Activated naive CD8-positive, alpha-beta T cell treated with anti-CD3 and anti-CD28 coated beads for 36 hours (primary cell): ENCODE measurements at places on chromosomes 3 and 15.

DNA sequence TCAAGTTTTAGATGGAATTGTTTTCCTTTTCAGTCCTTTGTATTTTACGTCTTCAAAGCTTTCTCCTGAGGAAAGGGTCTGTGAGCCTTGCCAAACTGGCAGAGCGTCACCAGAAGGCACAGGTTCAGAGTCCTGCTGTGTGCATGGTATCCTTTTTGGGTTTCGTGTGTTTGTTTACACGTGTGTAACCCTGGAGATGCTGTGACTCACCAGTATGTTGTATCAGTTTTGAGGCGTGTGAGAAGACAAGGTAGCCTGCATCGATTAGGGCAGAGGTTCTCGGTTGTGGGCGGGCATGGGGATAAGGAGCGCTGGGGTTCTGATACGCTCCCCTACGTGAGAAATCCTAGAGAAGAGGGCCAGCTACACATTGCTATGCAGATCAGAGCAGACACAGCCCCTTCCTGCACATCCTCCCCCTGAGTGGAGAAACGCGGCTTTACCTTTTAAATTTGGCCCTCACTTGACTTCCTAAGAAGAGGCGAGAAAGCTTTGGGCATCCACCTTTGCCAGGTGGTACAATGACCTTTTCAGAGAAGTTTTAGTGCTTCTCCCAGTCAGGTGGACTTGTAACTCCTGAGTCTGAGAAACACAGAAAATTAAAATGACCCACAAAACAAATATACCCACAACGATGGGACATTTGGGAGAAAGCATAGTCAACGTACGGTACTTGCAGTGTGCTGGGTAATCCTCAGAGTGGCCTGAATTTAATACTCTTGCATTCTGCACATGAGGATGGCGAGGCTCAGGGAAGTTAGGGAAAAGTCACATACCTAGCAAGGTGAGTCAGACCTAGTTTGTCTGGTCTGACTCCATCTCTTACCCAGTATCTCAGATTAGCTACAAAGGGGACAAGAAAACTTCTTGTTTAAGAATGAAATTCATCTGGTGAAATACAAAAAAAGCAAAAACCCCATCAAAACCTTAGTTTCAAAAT is 38.1 kb downstream of the TRAK1 start:
- no peak overlapping the region for H3K4me3 ChIP-seq
- no peaks in the 10 kb centered on the region for H3K4me1 ChIP-seq
- no peak overlapping the region for H3K27ac ChIP-seq
- H3K27me3 ChIP-seq = no peaks in the 10 kb centered on the region
- DNase-seq = no peak

- H3K27me3 ChIP-seq = peaks cover 8% of the 10 kb centered on the region
- H3K4me3 ChIP-seq = no peak overlapping the region
- H3K4me1 ChIP-seq = no peaks in the 10 kb centered on the region
- no peak overlapping the region for H3K27ac ChIP-seq
- DNase-seq = no peak
Observed at GRCh38 chr3:39707314-39707909, 102.0 kb upstream of the MYRIP start.

DNA sequence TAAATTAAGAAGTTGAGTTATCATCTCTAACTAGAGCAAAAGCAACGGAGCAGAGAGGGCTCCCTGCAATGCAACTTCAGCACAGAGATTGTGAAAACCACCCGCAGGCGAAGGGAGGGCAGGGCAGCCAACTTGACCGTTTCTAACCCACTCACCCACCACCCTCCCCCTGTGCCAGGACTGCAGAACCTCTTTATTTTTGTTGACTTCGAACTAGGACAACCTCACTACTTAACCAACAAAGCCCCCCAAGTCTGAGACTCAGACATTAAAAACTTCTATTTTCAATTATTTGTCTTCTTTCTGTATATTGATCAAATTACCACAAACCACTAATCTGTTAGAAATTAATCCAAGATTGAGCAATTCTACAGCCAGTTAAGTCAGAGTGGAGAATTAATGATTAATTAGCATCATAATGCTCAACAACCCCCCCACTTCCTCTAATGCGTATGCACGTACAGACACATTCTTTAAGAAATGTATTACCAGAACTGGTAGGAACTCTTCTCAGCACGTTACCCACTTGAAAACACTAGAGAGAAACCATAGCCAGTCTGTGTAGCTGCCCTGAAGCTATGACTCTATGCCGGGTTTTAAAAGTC is 2.0 kb downstream of the MGLL start:
- H3K36me3 ChIP-seq = no peaks in the 10 kb centered on the region
- no peak overlapping the region for H3K27ac ChIP-seq
- DNase-seq = no peak
- no peak overlapping the region for H3K4me3 ChIP-seq
- H3K4me1 ChIP-seq = peaks cover 5% of the 10 kb centered on the region

GRCh38 chr15:55897560-55898336 is 95.7 kb downstream of the NEDD4 start:
- H3K27me3 ChIP-seq = no peaks in the 10 kb centered on the region
- no peak overlapping the region for H3K4me3 ChIP-seq
- H3K4me1 ChIP-seq = peaks cover 10% of the 10 kb centered on the region
- no peak overlapping the region for H3K27ac ChIP-seq

DNA sequence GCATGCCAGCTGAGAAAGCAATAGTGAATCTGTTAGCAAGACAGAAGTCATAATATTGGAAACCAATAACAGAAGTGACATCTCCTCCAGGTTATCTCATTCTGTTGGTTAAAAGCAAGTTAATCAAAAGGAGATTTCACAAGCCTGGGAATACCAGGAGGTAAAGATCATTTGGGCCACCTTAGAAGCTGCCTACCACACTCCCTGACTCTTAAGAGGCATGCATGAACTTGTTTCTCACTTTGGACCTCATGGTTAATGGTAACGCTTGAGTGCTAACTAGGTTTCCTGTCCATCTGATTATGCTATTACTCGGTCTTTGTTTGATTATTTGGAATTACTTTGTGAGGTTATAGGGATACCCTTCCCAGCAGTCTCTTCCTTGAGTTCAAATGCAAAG is 650.8 kb upstream of the SGO1 start:
- no peak overlapping the region for H3K4me3 ChIP-seq
- no peak for DNase-seq
- H3K27ac ChIP-seq = no peak overlapping the region
- H3K36me3 ChIP-seq = peaks cover 3% of the 10 kb centered on the region
- H3K4me1 ChIP-seq = no peaks in the 10 kb centered on the region

DNA sequence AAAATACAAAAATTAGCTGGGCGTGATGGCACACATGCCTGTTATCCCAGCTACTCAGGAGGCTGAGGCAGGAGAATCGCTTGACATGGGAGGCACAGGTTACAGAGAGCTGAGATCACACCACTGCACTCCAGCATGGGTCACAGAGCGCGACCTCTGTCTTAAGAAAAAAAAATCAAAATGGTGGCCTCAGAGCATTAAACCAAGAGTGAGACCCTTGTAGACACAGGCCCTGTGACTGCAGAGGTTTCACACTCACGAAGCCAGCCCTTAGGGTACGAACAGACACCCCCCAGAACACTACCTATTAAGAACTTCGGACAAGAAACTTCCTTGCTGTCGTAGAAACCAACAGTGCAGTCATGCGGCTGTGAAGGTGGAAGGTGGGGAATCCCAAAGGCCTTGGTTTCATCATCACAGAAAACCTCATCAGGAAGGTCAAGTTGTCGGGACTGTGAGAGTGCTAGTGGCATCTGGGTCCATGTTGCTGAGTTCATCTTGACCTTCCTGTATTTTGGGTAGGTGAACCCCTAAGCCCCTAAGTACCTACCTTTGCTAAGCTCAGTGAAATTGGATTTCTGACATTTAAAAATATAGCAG is 4.8 kb upstream of the PDE8A start:
- no peak overlapping the region for H3K27ac ChIP-seq
- DNase-seq = no peak
- peaks cover 5% of the 10 kb centered on the region for H3K27me3 ChIP-seq
- H3K4me3 ChIP-seq = no peak overlapping the region
- no peaks in the 10 kb centered on the region for H3K36me3 ChIP-seq

- no peaks in the 10 kb centered on the region for H3K27me3 ChIP-seq
- H3K4me1 ChIP-seq = peaks cover 15% of the 10 kb centered on the region
Observed at GRCh38 chr3:170023165-170023564, 14.6 kb upstream of the GPR160 start.

- no peak overlapping the region for H3K4me3 ChIP-seq
- peaks cover 2% of the 10 kb centered on the region for H3K27me3 ChIP-seq
- no peak for DNase-seq
Observed at GRCh38 chr15:97521381-97522285, 438.9 kb upstream of the ARRDC4 start.

- no peaks in the 10 kb centered on the region for H3K27me3 ChIP-seq
- peaks cover 34% of the 10 kb centered on the region for H3K4me1 ChIP-seq
- H3K4me3 ChIP-seq = peak within 1 kb of the TSS; percentile 95
- no peak for DNase-seq
- H3K27ac ChIP-seq = peak within 1 kb of the TSS; percentile 88
Observed at GRCh38 chr15:90234096-90234988, at the start of gene GDPGP1. TSS of gene GDPGP1 (plus strand) at chr15:90234209. CDS start at chr15:90240909, 6,700 bp downstream.
